Activated T-helper 1 cell treated with anti-CD3 and anti-CD28 coated beads, Interleukin-2, amount 50 U/mL, for 16 hours (primary cell): ENCODE measurements at places on chromosomes 5 and 9.

- no peak for DNase-seq
Measured at GRCh38 chr9:124022201-124023121, 10.9 kb downstream of the LHX2 start.

DNA sequence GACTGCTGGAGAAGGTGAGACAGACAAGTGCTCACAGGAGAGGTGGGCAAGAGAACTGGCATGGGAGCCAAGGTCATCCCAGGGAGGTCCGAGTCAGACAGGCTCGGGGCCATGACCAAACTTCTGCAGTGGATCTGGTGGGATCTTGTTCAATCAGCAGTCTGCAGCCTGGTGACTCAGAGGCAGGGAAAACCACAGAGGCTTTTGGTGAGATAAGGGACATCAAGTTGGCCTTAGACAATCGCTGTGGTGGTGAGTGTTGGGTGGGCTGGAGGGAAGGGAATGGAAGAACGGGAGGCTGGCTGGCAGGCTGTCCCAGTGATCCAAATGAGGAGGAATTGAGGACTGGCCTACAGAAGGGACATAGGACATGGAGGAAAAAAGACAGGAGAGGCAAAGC is 123.8 kb downstream of the TMEM174 start:
- no peak for DNase-seq

GRCh38 chr5:77066823-77067442 is 20.2 kb downstream of the ZBED3 start:
- DNase-seq: no peak

DNA sequence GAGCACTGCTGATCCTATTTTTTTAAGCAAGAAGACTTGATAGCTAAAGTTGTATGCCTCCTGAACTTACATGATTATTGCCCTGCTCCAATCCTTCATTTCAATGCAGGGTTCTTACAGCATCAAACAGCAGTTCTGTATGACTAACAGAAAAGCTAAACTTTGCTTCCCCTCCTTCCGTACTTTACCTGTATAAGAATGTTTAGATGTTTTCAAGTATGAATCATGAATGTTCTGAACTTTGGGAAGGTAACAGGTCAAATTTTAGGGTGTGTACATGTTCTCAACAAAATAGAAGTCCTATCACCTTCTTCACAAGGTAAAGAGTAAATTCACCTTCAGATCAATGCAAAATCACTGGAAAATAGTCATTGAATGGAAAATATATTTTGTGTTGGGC is 972.6 kb upstream of the SEMA6A start:
- DNase-seq: no peak

GRCh38 chr5:90934091-90934719 is 375.6 kb downstream of the ADGRV1 start:
- no peak for DNase-seq

GRCh38 chr5:169147534-169147933 is 153.4 kb downstream of the SLIT3 start:
- DNase-seq: no peak

GRCh38 chr9:382383-382782 is 167.7 kb downstream of the DOCK8 start:
- no peak for DNase-seq

- DNase-seq: no peak
Measured at GRCh38 chr9:119533504-119533903, 164.3 kb upstream of the BRINP1 start.

DNA sequence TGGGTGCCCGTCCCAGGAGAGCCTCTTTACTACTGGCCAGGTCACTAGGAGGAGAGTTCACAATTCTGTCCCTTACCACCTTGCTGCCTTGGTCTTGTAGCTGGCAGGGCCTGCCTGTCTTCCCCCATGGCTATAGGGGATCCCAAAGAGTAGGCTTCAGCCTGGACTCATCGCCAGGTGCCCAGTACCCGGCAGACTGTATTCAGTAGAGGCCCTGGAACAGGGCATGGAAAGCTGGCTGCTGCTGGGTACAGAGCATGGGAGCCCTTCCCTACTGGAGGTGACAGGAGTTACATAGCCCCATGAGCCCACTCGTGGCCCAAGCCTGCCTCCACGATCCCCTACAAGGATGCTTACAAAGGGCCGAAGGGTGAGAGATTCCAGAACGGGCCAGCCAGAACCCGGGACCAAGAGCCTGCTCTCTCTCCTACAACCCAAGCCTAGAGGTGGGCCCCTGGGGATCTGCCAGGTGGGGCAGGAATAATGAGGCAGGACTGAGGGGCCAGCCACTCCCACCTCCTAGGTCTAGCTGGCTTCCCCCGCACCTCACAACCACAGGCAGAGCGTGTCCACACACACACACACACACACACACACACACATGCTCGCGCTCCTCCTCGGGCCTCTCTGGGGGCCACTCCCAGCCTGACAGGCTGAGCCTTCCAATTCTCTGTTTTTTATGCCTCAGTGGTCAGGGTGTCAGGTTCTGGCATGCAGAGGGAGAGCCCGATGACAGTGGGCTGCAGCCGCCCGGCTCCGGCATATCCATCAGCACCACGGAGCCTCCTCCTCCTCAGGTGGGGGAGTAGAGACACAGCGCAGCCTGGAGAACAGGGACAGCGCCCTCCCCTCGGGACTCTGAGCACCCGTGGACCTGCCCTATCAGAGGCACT is 186.0 kb downstream of the PAX5 start:
- no peak for DNase-seq

- DNase-seq: no peak
Measured at GRCh38 chr5:172765766-172766286, 5.2 kb downstream of the DUSP1 start.

GRCh38 chr5:175657593-175658271 is at the start of gene HRH2:
Gene HRH2 (plus strand): TSS chr5:175658071. CDS start chr5:175683234, 25,163 bp downstream.
- DNase-seq: no peak

- DNase-seq: no peak
Measured at GRCh38 chr5:73902327-73903051, 276.5 kb downstream of the ARHGEF28 start.

DNA sequence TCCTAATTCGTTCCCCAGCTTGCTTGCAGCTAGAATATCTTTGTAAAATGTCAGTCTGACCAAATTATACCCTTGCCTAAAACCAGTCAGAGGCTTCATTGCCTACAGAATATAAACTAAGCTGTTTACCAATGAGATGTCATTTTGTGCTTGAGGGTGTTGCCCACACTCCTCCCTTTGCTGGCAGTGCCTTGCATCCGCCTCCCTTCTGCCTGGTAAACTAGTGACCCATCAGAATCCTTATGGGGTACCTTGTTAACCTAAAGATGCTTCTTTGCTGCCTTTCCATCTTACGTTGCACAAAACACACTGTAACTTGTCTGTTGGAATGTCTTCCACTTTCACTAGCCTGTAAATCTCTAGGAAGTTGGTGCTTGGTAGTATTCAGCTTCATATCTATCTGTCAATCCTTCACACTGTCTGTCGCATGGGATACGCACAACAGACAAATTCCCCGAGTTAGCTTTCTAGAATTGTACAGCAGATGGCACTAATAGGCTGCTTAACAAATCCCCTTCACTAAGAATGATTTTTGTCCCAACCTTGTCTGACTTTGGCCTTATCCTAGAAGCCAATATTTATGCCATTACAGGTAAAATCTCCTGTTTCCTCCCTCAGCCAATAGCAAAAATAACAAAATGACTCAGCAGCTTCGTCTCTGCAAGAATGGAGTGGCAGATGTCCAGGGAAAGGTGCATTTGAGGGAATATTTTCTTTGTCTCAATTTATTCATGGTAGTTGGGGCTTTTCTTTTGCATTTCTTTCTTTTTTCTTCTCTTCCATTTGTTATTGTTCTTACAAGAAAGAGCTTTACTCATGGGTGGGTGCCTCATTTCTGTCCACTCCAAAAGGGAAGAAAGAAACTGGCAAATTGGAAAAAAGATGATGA is 3.0 kb downstream of the NUDT2 start:
- DNase-seq: no peak

DNA sequence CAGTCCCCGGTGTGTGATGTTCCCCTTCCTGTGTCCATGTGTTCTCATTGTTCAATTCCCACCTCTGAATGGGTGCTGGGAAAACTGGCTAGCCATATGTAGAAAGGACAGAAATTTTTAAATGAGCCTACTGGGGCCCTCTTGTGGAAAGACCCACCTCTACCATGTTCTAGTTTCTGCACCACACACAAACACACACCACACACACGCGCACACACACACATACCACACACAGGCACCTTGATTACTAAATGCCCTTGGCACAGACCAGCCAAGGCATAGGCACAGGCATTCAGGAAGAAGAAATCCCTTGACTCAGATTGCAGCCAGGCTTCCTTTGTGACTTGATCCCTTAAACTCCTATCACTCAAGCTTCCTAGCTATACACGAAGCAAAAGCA is 60.5 kb downstream of the SIL1 start:
- DNase-seq: no peak

DNA sequence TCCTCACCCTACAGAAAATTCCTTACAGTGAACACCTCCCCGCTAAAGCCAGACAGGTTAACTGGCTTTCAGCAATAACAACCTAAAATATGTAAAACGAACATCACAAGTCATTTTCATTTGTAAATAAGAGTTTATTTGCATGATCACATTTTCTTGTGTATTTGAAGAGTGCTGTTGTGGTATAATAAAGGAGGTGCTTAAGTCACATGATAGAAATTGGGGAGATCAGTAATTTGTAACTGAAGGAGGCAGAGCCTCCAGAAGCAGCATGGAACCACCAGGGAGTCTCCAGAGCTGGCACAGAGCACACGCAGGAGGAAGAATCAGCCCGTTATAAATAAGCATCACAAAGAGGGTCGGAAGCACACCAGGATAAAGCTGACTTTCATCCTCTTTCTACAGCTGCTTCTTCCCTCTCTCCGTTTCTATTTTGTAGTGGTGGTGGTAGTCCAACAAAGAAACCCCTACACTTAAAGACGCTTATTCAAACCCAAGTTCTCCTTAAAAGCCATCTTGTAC is 210.6 kb downstream of the MAPKAP1 start:
- DNase-seq: no peak

DNA sequence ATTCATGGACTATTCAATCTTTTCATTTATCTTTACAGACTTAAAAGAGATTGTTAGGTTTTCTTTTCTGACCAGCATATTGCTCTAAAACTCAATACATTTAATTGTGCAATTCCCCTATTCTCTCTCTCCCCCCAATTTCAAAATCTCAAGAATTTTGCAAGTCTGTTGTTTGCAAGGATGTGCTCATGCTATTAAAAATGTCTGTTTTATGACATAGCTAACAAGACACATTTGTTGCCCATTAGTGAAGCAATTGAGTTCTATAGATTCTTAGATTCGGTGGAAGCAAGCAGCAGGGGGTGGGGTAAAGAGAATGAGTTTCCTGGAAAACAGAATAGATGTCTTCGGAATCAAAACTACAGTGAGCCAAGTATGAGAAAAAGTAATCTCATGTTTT is 8.5 kb upstream of the CSNK1A1 start:
- no peak for DNase-seq

DNA sequence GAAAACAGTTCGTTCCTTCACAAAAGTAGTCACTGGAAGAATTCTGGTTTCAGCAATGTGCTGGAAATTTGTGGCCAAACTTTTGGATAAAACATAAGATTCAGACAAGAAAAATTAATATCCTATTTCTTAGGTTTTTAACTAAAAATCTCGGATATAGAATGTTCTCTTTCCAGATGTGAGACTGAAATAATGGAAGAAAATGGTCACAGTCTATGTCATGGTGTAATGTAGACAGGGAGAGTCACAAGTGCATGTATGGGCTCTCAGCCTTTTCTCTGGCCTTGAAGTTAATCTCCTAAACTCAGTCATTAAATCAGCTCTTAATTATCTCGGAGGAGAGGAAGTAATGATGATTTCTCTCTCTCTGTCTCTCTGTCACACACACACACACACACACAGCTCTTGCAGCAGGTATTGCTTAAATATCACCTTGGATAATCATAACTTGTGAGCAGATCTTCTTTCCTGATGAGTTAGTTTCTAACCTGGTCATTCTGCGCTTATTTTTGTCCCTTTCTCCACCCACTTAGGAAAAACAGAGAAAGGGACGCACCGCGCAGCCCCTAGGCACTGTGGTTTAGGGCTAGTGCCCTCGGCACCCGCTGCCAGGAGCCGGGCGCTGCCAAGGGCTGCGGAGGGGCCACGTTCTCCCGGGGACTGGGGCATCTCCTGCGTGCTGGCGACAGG is 672 bp upstream of the ITGA2 start:
- no peak for DNase-seq

DNA sequence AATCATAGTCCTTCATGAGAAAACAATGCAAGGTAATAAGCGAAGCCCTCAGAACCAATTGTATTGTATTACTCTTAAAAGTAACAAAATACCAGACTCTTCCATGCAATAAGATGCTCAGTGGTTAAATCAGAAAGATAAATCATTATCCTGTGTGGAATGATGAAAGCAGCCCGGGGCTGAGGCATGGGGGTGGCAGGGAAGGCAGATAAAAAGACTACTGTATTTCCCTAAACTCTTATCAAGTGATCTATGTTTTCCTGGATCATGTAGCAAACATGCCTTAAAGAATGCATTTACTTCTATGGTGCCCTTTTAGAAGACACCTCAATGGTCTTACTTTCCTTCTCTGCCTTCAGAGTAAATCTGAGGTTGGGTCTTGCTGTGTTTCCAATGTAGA is 105.6 kb upstream of the DAPK1 start:
- DNase-seq: no peak

DNA sequence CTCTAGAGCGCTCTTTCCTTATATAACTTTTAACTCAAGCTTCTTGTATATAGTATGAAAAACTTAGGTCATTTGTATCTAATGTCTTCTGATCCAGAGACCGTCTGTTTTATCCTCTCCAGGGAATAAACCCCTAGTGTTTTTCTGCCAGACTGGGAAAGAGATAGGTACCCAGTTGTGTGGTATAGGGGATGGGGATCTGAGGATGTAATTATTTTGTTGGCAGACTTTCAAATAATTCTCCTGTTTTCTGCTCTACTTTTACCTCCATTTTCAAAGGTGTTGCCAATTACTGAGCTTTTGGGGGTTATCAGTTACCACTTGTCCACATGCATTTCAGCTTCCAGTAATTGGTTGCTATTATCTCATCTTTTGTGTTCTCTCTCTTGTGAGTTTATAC is 17.9 kb downstream of the CCDC171 start:
- no peak for DNase-seq

GRCh38 chr9:91458906-91459305 is 35.3 kb upstream of the NFIL3 start:
- DNase-seq: no peak

DNA sequence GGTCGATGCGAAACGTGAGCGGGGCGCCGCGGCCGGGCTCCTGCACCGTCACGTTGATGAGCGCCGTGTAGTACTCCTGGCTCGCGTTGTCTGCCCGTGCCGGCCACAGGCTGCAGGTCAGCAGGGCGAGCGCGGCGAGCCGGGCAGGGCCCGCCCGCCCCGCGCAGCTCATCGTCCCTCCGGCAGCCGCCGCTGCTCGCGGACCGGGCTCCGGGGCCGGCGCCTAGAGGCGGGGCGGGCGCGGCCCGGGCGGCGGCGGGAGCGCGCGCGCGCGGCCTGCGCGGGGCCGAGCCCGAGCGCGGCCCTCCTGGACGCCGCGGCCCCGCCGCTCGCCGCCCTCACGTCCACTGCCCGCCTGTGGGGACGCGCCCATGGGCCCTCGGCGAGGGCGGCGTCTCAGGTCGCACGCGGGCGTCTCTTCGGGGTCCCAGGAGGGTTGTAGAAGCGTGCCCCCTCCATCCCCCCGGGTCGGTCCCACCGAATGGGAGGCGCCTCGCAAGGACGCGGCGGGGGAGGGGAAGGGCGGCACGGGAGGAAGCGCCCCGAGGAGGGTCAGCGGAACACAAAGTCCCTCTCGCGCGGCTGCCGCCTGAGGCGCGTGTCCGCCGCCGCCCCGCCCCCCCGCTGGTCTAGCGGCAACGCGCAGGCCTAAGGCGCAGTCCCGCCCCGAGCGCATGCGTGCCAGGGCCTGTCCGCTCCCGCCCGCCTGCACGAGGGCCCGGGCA is at the start of gene RNF130:
RNF130 (minus strand) TSS at position 229 of the 725 bp plus-strand sequence; CDS start at position 172, 57 bp downstream.
- DNase-seq: peak; percentile 80
